CD4-positive, alpha-beta T cell treated with Interleukin-6 at 100 ng/mL for 8 hours (primary cell): ENCODE measurements at places on chromosomes 13 and 19.

- DNase-seq: peak; percentile 75
Observed at GRCh38 chr19:6161271-6161850, 25.9 kb downstream of the ACSBG2 start.

- no peak for DNase-seq
Observed at GRCh38 chr13:42275098-42275471, 3.1 kb downstream of the AKAP11 start.

GRCh38 chr13:32589471-32589870 lies 3.2 kb downstream of the PDS5B start:
- no peak for DNase-seq

DNA sequence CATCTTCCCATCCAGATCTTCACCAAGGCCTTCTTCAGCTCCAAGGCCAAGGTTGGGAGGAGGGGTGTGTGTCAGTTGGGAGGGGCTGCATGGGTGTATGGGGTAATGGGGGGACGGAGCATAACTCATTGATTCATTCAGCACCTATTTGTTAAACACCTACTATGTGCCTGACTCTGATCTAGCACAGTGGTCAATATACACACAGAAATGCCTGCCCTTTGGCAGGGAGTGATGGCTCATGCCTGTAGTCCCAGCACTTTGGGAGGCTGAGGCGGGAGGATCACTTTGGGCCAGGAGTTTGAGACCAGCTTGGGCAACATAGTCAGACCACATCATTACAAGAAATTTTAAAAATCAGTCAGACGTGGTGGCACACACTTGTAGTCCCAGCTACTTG lies 19.2 kb upstream of the SPACA4 start:
- DNase-seq: no peak

- DNase-seq: peak; percentile 57
Observed at GRCh38 chr13:99307648-99308339, 595 bp upstream of the GPR183 start.

GRCh38 chr19:6524311-6524710 lies 6.5 kb upstream of the TNFSF9 start:
- DNase-seq: no peak

GRCh38 chr19:32404213-32404932 lies 1.2 kb upstream of the DPY19L3 start:
- DNase-seq: no peak

DNA sequence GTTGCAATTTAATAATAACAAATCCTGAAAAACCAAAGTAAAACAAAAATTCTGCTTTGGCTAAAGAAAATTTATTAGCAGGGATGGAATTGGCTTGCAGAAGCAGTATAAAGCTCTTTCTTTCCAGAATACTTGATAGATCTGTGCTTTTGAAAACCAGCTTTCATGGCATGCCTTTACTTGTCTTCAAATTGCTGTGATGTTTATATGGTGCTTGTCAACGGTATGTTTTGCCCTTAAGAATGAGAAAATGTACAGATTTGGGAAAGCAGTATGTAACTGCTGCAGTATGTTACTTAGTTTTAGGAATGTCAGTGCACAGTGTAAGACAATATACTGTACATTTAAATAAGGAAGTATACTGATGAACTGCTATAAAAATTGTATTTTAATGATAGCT lies 120.8 kb upstream of the PCDH20 start:
- no peak for DNase-seq

DNA sequence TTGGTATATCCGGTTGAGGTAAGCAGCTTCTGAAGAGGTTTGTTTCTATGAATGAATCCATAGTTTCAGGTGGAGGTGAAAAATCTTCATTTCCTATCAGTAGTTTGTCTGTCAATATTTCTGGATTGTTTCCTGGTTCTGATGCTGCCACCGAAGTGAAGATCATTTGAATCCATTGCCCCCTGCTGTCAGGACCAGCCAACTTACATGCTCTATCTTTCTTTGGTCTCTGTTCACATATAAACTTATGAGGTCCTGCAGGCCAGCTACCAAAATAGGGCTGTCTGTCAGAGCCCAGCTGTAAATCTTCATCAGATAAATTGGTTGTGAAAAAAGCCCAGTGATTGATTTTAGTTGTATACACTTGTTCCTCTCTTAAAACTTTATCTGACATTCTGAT lies 15.2 kb upstream of the N4BP2L1 start:
- peak; percentile 37 for DNase-seq

DNA sequence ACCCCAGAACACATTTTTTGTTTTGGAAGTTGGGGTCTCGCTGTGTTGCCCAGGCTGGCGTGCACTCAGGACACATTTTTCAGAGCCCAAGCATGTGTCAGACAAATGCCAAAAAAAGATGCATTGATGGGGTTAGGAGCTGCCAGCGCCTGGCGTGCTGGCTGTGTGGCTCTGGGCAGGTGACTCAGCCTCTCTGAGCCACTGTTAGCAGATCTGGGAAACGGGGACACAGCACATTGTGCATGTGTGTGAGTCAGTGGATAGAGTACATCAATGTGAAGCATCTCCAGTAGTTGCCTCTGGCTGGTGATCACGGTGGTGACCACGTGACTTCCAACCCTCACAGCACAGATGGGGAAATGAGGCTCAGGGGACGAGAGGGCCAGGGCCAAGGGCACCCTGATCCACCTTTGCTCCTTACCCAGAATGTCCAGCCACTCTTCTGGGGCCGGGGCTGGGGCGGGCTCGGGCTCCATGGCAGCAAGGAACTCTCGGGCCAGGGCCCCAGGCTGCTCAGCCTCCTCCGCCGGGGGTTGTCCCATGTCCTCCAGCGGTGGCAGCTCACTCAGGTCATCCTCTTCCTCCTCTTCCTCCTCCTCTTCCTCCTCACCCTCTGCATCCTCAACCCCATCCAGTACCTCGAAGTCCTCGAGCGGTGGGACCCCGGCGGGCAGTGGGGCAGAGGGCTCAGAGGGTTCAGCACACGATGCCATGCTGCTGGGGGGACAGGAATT lies 1.9 kb downstream of the FKBP8 start:
- DNase-seq: no peak

GRCh38 chr13:47798194-47798593 lies 202.9 kb downstream of the SUCLA2 start:
- no peak for DNase-seq

DNA sequence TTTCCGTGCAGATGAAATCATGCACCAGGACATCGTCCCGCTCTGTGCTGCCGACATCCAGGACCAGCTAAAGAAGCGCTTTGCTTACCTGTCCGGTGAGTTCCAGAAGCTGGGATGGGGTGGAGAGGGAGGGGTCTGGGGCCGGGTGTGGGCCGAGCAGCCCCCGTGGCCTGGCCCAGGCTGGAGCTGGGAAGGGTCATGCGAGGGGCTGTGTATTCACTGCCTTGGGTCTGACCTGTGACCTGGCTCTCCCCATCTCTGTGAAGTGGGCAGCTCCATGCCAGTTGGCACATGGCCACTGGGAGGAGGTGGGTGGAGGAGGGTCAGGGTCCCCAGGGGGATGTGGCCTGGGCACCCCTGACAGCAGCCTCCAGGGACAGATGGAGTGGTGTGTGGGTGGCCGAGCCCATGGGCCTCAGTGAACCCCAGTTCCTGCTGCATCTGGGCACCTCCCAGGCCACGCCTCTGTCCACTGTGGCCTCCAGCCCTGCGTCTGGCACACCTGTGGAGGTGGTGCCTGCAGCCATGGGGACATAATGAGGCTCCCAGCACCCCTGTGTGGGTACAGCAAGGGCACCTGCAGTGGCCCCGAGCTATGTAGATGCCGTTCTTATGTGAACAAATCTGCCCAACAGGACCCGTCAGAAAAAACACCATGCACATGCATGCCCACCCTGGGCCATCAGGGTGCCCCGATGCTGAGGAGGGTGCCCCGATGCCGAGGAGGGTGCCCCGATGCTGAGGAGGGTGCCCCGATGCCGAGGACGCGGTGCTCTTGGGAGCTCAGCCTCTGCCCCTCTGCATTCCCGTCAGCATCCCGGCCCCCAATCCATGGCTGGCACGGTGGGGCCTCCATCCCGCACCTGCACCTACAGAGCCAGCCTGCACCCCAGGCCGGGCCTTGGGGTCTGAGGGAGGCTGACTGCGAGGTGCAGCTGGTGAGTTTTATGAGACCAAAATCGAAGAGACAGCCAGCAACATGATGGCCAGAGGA lies 46.0 kb downstream of the MCF2L start:
- no peak for DNase-seq

DNA sequence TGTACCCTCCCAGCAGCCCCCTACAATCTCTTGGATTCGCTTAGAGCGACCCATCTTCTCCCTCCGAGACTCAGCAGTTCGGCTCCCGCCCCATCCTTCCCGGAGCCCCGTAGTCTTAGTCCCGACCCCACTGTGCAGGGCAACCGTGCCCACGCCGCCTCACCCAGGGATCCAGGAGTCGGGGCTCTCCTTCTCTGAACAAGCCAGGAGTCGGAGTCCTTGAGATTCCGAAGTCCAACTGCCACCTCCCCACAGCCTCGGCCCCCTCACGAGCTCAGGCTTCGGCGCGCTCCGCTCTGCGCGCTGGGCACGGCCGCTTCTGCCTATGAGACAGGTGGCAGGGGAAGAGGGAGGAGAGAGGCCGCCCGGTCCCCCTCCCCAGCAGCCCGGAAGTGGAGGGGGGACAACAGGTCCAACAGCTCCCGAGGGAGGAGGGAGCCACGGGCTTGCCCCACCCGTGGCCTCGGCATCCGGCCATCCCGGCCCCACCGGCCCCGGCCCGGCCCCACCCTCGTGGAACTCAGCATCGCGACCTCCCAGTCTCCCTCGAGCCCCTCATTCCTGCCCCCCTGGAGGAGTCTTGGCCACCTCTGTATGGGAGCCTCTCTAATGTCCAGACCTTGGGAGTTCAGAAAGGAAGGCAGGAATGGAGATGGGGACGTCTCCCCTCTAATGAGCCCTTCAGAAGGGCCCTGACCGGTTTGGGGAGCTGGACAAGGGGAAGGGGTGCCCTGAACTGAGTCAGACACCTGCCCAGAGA lies at the start of gene PHLDB3:
TSS of gene PHLDB3 (minus strand) at position 321 of the 760 bp plus-strand sequence. CDS start 628 bp downstream, outside the sequence.
- peak; percentile 51 for DNase-seq

DNA sequence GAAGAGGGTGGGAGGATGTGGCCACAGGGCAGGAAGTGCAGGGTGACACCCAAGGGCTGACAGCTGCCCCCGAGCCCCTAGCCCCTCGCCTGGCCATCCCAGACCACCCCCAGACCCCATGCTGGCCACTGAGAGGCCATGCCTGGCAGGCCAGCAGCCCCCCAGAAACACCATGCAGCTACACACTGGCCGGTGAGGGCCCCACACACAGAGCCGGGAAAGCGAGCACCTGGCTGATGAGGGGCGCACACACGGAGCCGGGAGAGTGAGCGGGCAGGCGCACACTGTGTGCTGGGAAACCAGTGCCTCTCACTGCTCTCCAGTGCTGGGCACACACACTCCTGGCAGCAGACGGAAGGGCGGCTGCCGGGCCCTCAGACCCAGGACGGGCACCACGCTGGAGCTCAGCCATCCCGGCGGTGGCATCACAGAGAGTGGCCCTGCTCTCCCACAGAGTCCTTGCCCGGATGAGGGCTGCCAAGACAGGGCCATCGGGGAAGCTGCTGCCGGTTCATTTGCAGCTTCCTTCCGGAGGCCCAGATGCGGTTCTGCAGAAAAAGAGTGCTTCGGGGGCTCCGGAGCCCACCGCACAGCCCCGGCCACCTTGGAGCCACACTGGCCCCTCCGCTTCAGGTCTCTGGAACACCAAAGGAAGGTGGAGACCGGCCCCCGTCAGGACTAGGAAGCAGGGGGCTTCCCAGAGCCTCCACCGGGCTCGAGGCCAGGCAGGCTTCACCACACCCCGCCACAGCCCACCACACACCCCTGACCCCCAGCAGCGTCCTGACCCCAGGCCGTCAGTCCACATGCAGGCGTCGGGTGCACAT lies 76.4 kb downstream of the SPACA7 start:
- no peak for DNase-seq

- DNase-seq: no peak
Observed at GRCh38 chr19:51196181-51196580, 28.7 kb upstream of the CD33 start.

- no peak for DNase-seq
Observed at GRCh38 chr19:51822325-51822724, 27.4 kb downstream of the FPR3 start.

DNA sequence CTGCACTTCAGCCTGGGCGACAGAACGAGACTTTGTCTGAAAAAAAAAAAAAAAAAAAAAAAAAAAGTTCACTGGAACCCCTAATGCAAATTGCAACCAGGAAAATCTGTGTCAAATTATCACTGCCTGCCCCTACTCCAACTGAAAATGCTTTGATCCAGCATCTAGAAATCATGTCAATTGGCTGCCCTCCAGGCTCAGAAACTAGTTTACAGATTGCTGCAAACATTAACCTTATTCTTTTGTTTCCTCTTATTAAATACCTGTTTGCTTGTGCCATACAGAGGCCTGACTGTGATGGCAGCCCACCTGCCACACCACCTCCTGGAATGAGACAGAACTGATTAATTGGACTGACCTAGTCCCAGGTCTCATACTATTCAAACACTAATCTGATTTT lies 18.6 kb upstream of the AKT2 start:
- DNase-seq: no peak

DNA sequence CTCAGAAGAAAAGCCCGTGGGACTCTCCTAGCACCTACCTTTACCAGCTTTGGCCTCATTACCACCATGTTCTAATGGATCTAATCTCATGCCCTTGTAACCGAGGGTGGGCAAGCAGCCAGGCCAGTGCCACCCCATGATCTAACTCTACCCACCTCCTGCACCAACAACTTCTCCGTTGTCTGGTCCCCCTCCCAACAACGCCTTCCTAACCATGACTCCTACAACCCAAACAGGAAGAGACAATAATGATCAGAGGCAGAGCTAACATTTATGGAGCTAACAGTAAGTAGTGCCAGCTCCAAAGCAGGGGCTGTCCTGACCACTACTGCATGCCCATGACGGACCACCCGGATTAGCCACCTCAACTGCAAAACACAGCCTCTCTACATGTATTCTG lies 3.5 kb downstream of the USP12 start:
- DNase-seq: no peak

GRCh38 chr19:39728040-39728439 lies 9.8 kb downstream of the CLC start:
- DNase-seq: no peak

DNA sequence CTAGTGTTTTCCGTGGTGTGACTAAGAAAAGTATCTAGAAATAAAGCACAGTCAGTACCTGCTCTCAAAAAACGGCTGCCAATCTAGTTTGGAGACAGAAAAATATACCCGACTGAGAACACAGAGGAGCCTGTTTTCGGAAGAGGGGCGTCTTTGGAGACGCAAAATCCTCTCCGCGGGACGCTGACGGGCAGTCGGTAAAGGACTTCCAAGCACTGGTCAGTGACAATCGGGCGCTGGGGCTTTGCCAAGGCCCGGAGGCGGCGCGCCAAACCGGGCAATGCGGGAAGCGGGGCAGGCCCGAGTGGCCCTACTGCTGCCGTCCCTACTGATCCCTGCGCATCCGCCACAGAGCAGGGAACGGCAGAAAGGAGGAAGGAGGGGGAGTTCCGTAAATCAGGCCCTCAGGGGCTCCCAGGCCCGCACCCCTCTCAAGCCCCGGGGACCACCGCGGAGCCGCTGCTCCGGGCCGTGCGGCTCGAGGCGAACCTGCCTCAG lies 588 bp upstream of the DPY19L3 start:
- DNase-seq: peak; percentile 1

GRCh38 chr13:114097212-114097892 lies 35.1 kb downstream of the RASA3 start:
- DNase-seq: no peak
